ENCODE measurements at places on chromosomes 6 and 20. TPM values are rescaled to one million over a fixed set of nuclear protein-coding genes. Genes with fewer than 3 reads are reported as not detected.

The C6orf163 gene
- total RNA-seq: 3.0 TPM

The STMND1 gene
- total RNA-seq: 0.71 TPM

The SUMO4 gene
- total RNA-seq: 16.4 TPM

The TMEM74B gene
- total RNA-seq: 0.89 TPM

The ZNF165 gene
- total RNA-seq: 14.8 TPM

- ATAC-seq: no peak
These were observed 93.3 kb downstream of the EDN1 start for GRCh38 chr6:12383448-12383847.

- no peak for ATAC-seq
These were observed 72.5 kb upstream of the SULF2 start for GRCh38 chr20:47857569-47858464.

DNA sequence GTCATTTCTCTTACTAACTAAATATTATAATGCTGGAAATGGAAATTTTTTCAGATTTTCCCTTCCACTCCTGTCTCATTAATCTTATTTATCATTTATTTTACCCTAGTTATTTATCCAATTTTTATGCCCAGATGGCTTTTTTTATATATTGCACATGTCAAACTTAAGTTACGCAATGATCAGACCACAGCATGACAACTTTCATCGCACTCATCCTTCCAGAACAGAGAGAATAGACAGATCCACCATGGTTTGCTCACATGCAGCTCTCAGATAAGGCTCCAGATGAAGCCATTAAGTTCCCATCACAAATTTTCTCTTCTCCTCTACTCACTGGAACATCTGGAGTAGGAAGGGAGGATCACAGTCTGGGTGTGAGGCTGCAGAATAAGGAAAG, 48.7 kb downstream of the MAP7 start:
- no peak for ATAC-seq

GRCh38 chr6:22106961-22107360, 189.9 kb downstream of the PRL start:
- no peak for ATAC-seq

GRCh38 chr6:53696341-53696740, 30.8 kb upstream of the KLHL31 start:
- no peak for ATAC-seq

GRCh38 chr6:38215225-38215624, 395.7 kb downstream of the ZFAND3 start:
- no peak for ATAC-seq

DNA sequence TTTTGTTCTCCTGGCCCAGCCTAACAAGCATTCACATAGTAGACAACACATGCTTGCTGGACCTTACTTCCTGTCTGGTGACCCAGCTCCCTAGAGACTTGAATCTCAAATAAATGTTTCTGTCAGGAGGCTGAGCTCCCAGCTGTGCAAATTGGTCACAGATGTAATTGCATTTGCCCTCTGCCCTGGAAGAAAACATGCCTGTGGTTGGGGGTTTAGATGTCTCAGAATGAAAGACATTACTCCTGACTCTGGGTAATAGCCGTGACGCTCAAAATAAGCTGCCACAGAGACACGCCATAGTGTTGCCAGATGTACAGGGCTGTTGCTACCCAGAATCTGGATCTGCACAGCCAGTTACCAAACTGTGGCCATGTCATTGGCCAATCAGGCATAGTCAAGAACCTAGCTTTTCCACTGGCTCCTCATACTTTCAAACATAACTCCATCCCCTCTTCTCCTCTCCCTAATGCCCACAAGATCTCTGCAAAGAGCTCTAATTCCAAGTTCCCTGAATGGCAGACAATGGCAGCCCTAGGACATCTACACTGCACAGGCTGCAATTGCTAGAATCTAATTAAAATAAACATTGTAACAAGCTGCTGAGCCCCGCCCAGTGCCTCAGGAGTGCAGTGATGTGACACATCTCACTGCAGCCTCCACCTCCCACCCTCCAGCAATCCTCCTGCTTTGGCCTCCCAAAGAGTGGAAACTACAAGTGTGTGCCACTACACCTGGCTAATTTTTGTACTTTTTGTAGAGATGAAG, 32.8 kb upstream of the GMPR start:
- ATAC-seq: no peak

- no peak for ATAC-seq
These were observed 24.6 kb upstream of the CCDC167 start for GRCh38 chr6:37524025-37524969.

DNA sequence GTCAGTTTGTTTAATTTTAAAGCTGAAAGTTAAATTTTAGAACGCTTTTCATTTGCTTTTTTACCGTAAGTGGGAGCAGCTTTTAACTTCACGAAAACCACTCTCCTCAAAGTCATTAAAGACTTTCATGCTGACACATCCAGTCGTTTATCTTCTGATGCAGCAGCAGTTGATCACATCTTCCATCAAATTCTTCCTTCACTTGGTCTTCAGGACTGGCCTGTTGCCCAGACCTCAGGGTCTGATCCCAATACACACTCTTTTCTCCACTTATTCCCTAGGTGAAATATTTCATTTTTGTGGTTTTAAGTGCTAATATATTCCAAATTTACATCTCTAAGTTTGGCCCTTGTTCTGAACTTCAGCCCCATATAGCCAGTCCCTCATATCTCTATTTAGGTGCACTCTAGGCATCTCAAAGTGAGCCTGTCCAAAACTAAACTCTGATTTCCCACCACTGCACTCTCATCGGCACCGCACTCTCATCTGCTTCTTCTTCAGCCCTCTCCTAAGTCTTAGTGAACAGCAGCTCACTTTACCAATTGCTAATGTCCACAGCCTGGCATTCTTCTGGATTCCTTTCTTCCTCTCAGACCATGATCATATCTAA, 20.4 kb downstream of the AFDN start:
- ATAC-seq: no peak

DNA sequence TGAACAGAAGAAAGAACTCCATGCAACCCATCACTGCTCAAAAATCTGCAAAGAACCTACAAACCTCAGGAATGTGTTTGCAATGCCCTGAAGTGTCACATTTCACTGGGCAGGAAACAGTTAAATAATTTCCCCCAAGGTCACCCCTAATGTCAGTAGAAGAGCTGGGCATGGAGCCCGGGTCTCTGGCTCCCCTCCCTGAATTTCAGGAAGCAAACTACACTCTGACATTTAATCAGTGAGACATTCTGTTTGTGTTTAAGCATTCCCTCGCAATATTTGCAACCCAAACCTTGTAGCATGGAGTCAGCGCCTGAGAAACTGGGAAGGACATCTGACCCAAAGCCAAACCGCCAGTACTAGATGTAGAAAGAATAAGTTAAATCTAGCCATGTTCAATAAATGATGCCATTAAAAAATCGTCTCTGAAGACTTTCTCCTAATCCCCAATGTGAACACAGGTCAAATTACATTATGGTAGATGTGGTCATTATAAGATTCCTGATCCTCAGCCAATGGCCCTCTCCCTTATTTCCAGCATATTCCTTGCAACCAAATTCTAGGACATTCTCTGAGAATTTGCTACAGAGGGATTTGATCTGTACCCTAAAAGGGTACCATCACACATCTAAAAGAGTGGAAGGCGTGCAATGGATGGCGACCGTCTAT, 91.2 kb upstream of the ADTRP start:
- ATAC-seq: no peak

GRCh38 chr6:168916576-168917211, 337.0 kb downstream of the THBS2 start:
- no peak for ATAC-seq

- ATAC-seq: peak; percentile 46
These were observed 32.4 kb upstream of the HINT3 start for GRCh38 chr6:125924169-125924568.

- ATAC-seq: no peak
These were observed 1.8 kb downstream of the TUBB1 start for GRCh38 chr20:59020938-59021551.

DNA sequence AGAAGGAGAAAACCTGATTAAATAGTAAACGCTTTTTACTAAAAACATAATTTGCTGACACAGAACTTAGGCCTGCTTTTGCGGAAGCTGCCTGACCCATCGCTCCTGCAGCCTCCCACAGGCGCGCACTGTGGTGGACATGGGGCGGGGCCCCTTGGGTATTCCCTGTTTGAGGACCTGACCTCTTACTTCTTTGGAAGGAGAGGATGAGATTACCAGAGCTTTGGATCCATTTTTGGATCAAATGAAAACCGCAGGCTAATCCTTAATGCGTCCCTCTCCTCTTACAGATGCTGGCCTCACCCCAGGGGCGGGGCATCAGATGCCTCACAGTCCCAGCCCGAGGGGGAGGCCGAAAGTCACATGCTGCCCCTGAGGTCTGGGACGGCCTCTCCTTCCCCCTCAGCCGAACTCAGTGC, 151.0 kb downstream of the SCML4 start:
- ATAC-seq: no peak

DNA sequence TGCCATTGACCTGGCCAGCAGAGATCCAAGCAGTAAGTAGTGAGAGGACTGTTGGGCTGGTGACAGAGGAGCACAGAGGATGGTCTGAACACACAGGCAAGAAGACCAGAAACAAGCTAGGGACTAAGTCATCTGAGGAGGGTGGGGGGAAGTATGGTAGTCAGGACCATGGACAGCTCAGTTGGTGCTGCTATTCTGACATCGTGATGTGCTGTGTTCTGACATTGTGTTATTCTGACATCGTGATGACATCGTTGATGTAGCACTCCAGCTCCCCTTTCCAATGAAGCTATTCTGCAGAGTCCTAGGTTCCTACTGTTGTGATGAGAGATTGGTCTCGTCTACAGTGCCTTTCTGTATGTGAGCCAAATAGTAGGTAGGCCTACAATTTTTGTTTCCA, 28.7 kb downstream of the CFAP206 start:
- peak; percentile 28 for ATAC-seq

DNA sequence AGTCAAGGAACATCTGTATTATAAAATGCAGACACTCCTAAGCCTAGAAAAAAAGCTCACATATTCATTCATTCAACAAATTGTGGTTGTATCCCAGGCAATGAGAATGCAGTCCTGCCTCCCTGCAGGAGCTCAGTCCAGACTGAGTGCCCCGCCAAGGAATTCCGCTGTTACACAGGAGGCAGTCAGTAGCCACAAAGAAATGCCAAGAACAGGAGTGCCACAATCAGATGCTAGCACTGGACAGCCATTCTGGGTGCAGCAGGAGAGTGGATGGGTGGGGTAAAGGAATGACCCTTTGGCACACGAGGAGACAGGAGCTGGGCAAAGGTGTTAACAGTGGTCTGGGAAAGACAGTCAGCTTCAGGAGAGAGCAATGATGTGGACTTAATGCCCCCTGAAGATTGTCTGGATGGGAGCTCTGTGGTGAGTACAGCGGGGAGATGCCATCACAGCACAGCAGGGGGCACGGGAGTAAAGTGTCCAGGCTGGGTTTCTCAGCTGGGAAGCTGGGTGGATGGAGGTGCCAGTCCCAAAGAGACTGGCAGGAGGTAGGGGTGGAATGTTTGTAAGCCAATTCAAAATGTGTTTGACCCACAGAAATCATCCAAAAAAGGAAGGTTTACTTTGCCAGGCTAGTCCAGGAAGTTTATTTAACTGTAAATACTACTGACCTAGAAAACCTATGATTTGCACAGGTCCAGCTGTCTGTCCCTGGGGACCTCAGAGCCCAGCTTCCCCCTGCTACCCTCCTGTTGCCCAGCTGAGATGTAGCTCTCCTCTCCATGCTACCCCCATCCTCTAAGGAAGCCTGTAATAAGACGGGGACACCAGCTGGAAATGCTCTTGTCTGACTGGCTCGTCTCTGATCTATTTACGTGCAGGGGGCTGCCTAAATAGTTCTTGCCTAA, 84.1 kb downstream of the SLC23A2 start:
- ATAC-seq: no peak

- ATAC-seq: peak; percentile 58
These were observed 68.5 kb downstream of the MAP3K5 start for GRCh38 chr6:136723780-136724179.

DNA sequence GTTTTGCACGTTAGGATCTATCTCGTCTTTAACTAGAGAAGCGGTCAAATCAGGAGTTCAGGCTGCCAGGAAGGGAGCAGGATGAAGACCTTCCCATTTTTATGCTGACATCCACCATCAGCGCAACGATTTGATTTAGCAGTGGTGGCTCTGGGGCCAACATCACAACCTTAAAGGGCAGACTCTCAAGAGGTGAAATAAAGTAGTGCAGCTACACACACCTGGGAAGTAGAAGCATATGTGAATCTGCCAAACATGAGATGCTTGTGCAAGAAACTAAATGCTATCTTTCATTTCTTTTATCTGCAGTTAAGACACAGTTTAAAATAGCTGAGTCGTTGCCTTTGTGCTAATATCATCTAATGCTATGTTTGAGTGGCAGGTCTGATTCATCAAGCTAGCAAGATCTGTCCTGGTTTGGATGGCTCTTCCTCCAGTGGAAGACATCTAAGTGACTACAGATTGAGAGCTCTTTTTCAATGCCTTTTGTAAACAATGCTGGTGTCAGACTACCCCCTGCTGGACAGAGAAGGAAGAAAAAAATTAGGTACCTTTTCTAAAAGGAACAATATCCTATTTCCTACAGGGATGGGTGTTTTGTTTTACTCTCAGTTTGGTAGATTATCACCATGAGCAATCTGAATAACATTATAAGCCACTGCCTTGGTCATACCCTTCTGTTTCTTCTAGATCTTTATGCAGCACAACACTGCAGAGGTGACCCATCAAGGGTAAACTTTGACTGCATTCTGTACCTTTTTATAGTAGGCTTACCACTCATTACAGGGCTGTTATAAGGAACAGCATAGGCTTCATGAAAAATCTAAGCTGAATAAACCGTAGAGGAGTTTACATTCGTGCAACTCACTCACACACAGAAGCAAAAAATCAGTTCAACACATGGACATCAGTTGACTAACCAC, 171.6 kb upstream of the FBXL4 start:
- no peak for ATAC-seq
